ENCODE measurements at places on chromosomes 7 and 10. TPM values are rescaled to one million over a fixed set of nuclear protein-coding genes. Genes with fewer than 3 reads are reported as not detected.

The SLC29A4 gene
- 4.0 TPM for total RNA-seq

DNA sequence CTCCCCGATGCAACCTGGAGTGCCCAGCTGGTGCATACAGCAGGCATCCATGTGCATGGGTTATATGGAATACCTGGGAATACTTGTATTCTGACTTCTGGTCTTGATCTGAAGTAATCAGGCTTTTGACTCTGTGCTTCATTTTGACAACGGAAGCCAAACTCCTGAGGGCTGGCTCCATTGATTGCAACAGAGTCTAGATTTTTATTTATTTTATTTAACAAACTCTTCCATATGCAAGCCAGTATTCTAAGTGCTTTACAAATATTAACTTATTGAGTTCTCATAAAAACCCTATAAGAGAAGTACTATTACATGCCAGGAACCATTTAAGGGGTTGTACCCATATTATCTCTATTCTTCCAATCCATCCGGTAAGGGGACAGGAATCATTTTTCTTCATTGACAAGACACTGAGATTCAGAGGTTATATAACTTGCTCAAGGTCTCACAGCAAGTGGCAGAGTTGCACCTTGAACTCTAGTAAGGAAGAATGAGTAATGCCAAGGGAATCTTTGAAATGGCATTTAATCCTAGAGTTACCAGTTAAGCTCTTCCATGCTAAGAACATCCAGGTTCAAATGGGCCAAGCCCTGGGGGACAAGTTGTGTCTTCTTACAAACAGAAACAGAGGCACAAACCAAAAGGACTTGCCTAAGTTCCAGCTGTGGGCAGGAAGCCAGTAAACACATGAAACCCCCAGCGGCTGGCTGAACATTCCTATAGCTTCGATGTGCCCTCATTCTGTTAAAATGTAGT lies 241.0 kb downstream of the WDR11 start:
- DNase-seq: no peak

The CNOT4 gene
- 26.6 TPM for total RNA-seq

The STX1A gene
- total RNA-seq: 1.6 TPM
